Activated T-cell treated with anti-CD3 and anti-CD28 coated beads for 24 hours (primary cell): ENCODE measurements at places on chromosomes 3 and 15.

DNA sequence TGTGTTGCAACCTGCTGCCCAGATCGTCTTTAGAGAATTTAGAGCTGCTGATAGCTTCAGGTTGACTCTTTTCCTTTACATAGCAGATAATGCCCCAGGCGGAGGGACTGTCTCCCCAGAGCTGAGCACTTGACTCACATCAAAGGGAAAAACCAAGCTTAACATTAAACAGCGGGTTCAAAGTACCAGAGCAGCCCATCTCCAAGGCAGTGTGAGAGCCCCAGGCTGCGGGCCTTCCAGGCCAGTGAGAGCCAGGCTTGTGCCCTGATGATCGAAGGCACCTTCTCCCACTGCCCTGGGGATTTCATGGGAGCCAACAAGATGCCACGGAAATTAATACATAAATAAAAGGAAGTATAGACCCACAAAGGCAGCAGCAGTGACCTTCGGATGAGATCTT, 275.6 kb downstream of the XXYLT1 start:
- DNase-seq: no peak

- no peak for DNase-seq
Measured at GRCh38 chr15:23079766-23080165, 40.4 kb upstream of the TUBGCP5 start.

DNA sequence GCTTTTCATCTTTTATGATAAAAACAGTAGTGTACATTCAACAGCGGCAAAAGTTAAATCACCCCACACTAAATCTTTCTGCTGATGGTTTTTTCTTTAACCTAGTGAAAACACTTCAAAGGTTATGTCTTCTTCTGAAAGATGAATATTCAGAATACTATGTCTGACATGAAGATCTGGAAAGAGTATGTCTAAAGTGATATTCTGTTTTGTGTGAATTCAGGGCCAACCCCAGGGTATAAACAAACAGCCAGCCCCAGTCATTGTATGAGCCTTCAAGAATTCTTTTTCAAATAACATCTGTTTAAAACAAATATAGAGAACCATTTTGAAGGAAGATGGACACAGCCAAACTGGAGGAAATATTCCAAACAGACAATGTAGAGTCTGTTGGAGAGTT, 581.0 kb upstream of the NAALADL2 start:
- DNase-seq: no peak

DNA sequence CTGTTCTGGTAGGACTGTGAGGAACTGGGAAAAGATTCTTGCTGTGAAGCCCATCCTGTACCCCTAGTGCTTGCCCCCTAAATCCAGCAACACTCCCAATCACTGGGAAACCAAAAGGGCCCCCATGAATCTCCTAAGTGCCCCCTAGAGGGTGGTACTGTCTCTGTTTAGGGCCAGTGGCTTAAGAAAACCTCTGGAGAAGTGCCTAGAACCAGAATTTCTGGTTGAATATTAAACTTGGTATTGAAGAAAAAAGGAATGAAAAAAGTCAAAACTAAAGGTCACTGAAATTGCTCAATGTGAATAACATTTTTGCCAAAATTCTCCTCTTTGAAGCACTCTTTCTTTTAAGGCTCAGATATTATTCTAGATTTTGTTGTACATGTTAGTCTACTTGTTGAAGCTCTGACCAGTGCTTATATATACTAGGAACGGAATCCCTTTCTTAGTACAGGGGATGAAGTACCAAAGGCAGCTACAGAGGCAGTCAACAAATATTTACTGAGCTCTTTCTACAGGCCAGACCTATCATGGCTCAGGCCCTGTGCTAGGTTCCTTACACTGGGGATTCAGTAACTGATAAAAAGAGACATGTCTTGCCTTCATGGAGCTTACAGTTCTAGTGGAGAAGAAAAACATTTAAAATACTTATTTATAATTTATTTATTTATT, 138.8 kb downstream of the MYLK start:
- DNase-seq: no peak

- DNase-seq: no peak
Measured at GRCh38 chr3:5096336-5097008, 25.6 kb upstream of the ARL8B start.

DNA sequence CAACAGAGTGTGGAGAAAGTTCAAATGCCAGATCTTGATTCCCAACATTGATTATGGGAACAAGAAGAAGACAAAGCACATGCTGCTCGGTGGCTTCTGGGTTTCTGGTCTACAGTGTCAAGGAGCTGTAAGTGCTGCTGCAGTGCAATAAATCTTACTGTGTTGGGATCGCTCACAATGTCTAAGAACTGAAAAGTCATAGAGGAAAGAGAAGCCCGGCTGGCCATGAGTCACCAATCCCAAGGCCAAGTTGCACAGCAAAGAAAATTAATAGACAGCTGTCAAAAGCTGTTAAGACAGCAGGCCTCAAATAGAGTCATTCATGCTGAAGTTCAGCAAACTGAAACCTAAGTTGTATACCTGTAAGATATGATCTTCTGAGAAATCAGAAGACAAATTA, 33.2 kb upstream of the SPPL2A start:
- DNase-seq: no peak

DNA sequence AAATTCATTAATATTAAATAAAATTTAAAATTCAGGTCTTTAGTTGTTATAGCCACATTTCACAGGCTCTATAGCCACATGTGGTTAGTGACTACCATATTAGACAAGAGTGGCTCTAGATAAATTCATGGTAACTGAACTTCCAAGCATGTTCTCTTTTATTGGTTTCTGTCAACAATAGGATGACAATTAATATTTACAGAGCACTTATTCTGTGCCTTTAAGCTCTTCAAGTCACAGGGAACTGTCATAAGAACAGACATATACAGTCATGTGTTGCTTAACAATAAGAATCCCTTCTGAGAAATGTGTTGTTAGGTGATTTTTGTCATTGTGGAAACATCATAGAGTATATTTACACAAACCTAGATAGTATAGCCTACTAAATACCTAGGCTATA, 38.8 kb upstream of the SLC25A36 start:
- no peak for DNase-seq
